Naive B cell (primary cell): ENCODE measurements at places on chromosomes 3 and 15.

- no peak for DNase-seq
These were observed 471.6 kb downstream of the FHIT start for GRCh38 chr3:60779637-60780036.

DNA sequence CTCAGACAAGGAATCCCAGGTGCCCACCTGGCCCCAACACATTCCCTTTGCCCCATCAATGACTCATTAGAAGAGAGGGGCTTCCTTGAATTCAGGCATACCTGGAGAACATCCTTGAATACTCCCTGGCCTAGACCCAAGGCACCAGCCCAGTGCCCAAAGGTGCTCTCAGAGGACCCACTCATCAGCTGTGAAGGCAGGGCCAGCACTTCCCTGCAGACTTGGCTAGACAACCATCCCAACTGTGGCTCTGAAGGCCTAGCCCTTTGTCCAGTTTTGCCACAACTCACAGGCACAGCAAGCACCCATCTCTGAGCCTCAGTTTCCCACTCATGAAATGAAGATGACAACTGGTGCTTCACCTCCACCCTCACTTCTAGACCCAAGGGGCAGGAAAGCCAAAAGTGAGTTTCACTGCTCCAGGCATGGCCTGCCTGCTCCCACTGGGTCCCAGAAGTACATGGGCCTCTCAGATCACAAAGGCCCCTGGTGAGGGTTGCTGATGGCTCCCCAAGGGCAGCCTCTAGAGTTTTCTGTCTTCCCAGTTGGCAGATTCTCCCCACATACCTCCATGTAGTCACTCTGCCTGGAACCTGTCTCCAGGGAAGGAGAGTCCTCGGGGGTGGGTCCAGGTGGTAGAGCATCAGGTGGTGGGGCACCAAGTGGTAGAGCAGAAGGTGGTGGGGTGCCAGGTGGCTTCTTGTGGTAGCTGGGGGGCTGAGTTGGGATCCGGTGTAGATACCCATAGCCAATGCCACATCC, 7.5 kb downstream of the GORASP1 start:
- DNase-seq = no peak

- DNase-seq = no peak
These were observed 71.4 kb upstream of the PCSK6 start for GRCh38 chr15:101560722-101561583.

GRCh38 chr3:50239649-50240048, 3.6 kb downstream of the GNAI2 start:
- DNase-seq = no peak

DNA sequence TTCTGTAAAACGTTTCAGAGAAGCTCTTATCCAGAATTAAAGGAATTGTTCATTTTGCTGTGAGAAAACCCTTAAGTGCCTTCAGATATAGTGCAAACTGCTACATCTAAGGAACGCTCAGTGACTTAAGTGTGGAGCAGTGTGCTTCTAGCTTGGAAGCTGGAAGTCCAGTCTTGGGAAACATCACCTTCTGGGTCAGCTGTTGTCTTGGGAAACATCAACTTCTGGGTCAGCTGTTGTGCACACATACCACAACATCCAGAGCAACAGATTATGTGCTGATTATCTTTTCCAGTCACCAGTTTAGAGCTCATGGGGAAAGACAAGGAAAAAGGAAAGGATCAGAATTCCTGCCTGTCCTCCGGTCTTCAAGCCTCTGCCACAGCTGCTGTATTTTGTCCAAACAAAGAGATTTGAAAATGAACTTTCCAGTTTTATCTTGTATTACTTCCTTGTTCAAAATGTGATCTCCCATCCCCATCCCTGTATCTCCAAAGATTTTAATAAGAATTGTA, 713.6 kb downstream of the NSUN3 start:
- no peak for DNase-seq

DNA sequence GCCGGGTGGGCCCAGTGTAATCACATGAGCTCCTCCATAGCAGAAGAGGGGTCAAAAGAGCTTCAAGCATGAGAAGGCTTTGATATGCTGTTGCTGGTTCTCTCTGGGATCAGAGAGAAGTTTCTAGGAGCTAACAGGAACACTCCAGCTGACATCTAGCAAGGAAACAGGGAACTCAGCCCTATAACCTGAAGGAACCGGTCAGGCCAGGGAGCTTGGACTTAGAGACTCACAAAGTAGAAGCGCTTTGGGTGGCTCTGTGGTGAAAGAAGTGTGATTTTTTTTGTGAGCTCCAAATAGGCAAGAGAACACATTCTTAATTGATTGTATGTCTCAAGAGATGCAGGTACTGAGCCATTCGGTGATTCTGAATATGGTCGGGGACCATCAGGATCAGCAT, 26.2 kb upstream of the EPHB1 start:
- no peak for DNase-seq

DNA sequence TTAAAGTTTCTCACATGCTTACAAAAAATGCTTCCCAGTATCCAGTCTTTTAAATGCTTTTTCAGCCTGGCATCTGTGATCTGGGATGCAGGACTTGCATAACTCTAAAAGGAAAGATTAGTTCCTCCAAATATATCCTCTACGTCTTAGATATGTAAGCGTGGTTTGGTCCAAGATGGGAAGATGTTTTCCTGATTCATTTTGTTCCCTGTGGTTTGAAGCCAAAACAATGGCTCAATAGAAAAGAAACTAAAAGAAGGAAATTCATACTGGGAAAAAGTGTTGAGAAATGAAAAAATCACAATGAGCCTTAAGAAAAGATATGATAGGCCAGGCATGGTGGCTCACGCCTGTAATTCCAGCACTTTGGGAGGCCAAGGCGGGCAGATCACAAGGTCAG, 1002.8 kb downstream of the NAALADL2 start:
- DNase-seq = no peak

DNA sequence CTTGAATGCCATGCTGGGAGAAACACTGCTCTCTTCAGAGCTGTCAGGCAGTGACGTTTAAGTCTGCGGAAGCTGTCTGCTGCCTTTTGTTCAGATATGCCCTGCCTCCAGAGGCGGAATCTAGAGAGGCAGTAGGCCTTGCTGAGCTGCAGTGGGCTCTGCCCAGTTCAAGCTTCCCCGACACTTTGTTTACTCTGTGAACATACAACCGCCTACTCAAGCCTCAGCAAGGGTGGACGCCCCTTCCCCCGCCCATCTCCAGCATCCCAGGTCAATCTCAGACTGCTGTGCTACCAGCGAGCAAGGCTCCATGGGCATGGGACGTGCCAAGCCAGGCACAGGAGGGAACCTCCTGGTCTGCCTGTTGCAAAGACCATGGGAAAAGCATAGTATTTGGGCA, 99.7 kb downstream of the TAFA4 start:
- no peak for DNase-seq

- DNase-seq = no peak
These were observed 54.4 kb upstream of the P2RY1 start for GRCh38 chr3:152780553-152780952.

GRCh38 chr3:131608741-131609140, 106.0 kb upstream of the MRPL3 start:
- no peak for DNase-seq

DNA sequence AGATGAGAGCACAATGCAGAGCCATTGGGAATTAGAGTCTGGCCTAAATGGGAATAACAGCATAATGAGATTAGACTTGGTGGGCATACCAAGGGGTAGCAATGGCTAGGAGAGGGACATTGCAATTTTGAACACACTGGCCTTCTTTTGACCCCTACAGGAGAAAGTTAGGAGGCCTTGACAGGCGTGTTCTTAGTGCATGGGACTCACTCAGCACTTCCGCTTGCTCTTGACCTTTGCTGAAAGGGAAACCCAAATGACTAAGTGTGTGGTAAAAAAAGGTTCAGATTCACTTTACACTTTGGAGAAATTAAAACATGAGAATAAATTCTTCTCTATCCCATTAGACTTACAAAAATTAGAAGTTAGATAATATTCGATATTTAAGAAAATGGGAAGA, 317.4 kb downstream of the DIPK2A start:
- no peak for DNase-seq

DNA sequence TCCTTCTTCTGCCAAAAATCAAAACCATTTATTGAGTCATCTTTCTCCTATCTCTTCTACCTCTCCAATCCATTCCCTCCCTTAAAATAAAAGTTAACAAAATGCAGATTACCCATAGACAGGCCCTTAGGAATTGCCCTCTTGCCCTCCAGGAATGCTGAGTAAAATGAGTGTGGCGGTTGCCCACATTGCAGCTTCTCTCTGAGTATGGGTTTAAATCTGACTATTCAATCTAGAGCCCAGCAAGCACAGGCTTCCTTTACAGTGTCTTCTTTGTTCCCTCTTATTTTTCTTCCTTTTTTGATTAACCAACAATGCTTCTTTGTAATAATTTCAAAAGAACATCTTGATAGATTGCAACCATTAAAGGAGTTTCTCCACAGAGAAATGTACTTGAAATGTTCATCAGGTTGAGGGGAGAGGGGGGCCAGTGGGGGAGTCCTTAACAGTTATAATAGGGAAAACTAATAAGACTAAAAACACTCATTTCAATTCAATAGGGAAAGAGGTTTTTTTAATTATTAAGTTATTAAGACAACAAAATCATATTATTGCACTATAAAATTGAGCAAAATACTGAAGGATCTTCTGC, 135.3 kb upstream of the LMCD1 start:
- no peak for DNase-seq

- no peak for DNase-seq
These were observed 148.1 kb downstream of the WDR72 start for GRCh38 chr15:53611145-53611920.

- no peak for DNase-seq
These were observed 219.2 kb downstream of the THSD4 start for GRCh38 chr15:71334434-71334833.

- no peak for DNase-seq
These were observed 357.2 kb downstream of the CLSTN2 start for GRCh38 chr3:140292170-140292569.

- no peak for DNase-seq
These were observed 291.8 kb downstream of the XXYLT1 start for GRCh38 chr3:194979173-194979572.

DNA sequence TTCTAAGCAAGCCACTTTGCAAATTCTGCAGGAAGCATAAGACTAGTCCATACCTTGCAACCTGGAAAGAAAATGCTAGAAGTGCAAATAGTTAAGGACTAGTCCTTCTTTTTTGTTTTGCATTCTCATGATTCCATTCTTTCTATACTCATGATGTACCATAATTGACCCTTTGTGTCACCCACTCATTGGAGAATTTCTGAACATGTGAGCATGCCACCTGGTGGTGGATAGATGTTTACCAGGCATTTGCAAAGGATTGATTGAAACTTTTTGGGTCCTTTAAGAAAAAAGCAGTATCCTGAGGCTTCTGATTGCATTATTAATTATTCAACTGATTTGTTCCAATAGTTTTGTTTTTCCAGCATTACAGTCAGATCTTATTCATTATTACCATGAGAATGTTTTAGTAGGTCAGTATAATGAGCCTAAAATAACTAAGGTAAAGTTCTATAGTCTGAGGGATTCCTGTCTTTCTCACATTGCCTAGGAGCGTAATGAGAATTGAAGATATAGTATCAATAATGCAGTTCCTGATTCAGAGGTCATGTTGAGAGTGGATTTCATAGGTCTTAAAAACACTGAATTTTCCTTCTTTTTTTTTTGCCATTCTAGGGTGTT, 20.2 kb upstream of the DIPK2A start:
- peak; percentile 41 for DNase-seq

- DNase-seq = no peak
These were observed 80.2 kb downstream of the ABI3BP start for GRCh38 chr3:100912976-100913545.

GRCh38 chr15:92809880-92810361, 90.2 kb upstream of the CHD2 start:
- DNase-seq = peak; percentile 40

- no peak for DNase-seq
These were observed 255.7 kb downstream of the CHL1 start for GRCh38 chr3:452221-452620.

GRCh38 chr3:59001675-59002074, 48.1 kb downstream of the CFAP20DC start:
- no peak for DNase-seq

DNA sequence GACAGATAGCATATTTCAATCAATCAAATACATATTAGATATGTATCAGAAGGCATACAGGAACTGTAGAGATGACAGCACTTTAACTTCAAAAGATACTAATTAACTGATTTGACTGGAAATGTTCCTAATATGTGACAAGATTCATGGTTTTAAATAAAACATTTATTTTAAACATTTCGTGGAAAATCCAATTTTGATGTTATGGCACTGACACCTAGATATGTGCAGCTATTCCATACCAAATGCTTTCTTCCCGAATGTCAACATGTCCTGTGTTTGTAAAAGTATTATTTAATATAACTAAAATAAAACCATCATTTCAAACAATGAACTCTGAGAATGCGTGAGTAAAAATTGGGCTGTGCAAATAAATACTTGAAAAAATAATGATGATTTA, 1209.3 kb downstream of the NSUN3 start:
- DNase-seq = no peak

DNA sequence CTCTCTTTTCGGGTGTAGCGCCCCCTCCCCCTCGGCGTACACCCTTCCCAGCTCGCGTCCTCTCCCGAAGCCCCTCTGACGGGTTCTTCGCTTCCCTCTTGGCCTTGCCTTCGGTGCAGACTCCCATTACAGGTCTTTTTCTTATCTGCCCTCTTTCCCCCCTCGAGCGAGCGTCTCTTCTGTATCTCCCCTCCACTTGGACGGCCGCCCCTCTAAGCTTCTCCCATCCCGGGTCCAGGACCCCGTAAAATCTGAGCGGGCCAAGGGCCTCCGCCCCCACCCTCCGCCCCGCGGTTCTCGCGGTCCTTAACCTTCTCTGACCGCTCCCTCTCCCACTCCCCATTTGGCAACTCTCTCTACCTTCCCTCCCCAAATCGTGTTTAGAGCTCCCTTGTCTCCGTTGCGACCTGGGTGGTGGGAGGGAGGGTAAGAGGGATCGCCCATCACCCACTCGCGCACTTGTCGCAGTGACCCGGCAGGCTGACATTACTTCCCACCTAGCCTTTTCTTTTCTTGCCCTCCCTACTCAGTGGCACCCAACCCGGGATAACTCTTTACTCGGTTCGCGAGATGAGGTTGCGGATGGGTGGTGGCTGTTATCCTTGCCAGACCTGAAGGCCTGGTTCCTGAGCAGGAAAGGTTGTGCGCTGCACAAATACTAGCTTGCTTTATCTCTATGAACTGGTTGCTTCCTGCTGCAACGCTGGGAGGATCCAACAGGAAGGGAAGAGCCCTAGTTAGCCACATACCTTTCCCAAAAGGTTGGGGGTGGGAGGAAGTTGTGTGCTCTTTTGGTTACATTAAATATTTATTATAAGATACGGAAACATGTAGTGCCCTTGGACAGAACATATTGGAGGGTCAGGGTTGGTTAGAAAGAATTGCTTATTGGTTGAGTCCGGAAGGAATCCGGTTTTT, 922 bp downstream of the RAB11A start:
- peak; percentile 17 for DNase-seq

GRCh38 chr3:129611812-129612533, 5.5 kb upstream of the PLXND1 start:
- DNase-seq = no peak
